Osteocyte (in vitro differentiated cells): ENCODE measurements at places on chromosomes 2 and 18. TPM values are rescaled to one million over a fixed set of nuclear protein-coding genes. Genes with fewer than 3 reads are reported as not detected.

Gene OTOS
- not detected in 2 replicates for total RNA-seq

DNA sequence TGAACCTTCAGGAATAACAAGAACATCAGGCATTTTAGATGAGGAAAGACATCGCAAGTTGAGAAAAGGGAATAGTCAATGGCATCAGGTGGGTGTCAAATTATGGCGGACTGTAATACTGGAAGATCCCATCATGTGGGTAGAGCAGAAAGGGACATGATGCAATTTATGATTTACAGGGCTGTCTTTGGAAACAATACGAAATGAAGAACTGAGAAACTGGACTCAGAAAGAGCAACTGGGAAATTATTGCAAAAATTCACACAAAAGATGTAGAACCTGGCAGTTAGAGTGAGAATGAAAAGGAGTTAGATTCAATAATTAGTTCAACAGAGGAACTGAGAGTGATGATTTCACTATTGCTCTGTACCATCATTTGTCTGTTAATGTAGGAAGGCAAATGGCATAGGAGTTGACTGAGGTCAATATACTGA, 1635.0 kb upstream of the ACVR2A start:
- no peak for DNase-seq

DNA sequence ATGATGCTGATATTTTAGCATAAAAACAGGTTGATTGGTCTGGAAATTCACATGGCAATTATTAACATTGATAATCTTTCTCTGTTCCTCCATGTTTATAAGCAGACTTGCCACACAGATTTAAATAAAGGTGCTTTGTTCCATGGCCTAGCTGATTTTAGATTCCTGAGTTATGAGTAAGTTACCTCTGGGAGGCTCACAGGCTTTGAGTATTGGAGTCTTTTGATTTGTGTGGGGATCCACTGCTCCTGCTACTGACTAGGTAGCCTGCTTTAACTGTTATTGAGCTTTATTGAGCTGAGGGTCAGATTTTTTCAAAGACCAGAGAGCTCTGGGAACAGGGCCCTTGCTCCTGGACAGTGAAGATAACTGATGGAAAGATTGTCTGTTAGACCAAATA, 166.1 kb downstream of the ANKRD30B start:
- no peak for DNase-seq

GRCh38 chr2:217916504-217917254, 86.1 kb downstream of the TNS1 start:
- DNase-seq: no peak

GRCh38 chr2:120177973-120178372, 45.2 kb downstream of the TMEM185B start:
- no peak for DNase-seq

GRCh38 chr2:124323321-124323720, 298.2 kb downstream of the CNTNAP5 start:
- no peak for DNase-seq
